Activated CD4-positive, alpha-beta T cell treated with anti-CD3 and anti-CD28 coated beads for 24 hours (primary cell): ENCODE measurements at places on chromosomes 4 and X.

- no peak for DNase-seq
Observed at GRCh38 chr4:42262701-42263490, 110.4 kb upstream of the BEND4 start.

DNA sequence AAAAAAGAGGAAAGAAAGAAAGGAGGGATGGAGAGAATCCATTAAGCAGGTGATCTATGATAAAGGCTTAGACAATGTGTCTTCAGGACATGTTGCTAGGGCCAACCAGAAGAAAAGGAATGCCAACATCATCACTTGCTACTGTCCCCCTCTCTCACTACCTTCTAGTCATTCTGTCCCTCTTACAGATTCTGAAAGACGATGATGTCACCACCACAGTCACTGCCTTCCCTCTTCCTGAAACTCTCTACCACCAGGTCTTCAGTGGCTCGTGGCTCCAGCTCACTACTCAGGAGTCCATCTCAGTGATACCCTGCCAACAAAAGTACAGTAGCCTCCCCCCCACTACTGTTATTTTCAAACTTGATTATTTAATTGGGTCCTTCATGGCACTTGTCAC lies 64.0 kb downstream of the KCNIP4 start:
- DNase-seq = no peak

GRCh38 chrX:50815120-50815519 lies 1.1 kb upstream of the SHROOM4 start:
- DNase-seq = no peak

- no peak for DNase-seq
Observed at GRCh38 chrX:65253817-65254216, 277.6 kb upstream of the ZC4H2 start.

DNA sequence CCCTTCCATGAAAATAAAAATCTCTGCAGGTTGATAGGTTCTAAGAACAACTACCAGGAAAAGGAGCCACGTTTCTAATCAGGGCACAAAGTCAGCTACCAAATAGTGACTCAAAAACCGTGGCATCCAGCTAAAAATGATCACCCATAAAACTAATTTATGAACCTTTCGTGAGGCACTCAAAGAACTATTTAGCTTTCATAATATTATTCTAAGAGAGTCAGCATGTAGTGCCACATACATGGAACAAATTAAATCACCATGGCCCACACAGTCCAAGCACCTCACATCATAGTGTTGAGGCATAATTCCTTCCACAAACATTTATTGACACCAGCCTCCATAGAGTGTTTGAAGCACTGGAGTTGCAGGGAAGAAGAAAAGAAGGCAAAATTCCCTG lies 252.0 kb upstream of the PPARGC1A start:
- no peak for DNase-seq

GRCh38 chr4:88447371-88448095 lies 9.4 kb upstream of the HERC5 start:
- DNase-seq = no peak

GRCh38 chr4:80655662-80656061 lies 320.1 kb downstream of the CFAP299 start:
- no peak for DNase-seq

- DNase-seq = no peak
Observed at GRCh38 chr4:72319601-72320021, 249.4 kb downstream of the ADAMTS3 start.

GRCh38 chr4:57360681-57361080 lies 250.5 kb upstream of the IGFBP7 start:
- no peak for DNase-seq

DNA sequence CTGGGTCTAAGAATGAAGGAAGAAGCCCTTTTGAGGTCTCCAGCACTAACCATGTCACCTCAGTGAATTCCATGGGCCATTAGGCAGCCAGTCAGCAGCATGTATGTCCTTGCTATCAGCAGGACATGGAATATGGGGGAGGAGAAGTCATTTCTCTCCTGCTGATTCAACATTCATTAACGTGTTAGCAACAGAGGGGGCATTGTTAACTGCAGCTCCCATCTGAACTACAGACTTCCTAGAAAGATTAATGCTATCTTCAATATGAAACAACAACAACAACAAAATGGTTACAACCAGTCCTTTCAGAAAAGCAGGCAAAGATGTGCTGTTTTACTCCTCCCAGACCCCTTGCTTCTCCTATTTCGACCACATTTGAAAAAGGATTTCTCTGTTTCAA lies 120.4 kb upstream of the SLC34A2 start:
- DNase-seq = no peak

- DNase-seq = no peak
Observed at GRCh38 chr4:186644311-186644638, 79.4 kb downstream of the FAT1 start.

- DNase-seq = no peak
Observed at GRCh38 chr4:73308286-73308685, 49.7 kb upstream of the ANKRD17 start.

DNA sequence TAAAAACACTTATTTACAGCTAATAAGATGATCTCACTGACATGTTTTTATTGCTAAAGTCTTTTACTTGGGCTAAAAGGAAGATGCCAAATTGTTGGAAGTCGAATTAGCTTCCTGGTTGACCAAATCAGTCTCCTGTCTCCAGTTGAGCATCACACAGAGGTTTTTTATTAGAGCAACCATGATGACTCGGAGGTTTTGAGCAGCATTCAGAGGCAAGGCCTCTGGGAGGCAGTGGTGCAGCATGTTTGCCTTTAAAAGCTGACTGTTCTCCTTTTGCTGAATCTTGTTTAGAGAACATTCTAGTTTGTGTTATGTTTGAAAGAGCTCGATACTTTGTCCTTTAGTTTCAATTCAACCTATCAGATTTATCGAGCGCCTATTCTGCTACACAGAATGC lies 2.1 kb downstream of the UCHL1 start:
- DNase-seq = no peak

DNA sequence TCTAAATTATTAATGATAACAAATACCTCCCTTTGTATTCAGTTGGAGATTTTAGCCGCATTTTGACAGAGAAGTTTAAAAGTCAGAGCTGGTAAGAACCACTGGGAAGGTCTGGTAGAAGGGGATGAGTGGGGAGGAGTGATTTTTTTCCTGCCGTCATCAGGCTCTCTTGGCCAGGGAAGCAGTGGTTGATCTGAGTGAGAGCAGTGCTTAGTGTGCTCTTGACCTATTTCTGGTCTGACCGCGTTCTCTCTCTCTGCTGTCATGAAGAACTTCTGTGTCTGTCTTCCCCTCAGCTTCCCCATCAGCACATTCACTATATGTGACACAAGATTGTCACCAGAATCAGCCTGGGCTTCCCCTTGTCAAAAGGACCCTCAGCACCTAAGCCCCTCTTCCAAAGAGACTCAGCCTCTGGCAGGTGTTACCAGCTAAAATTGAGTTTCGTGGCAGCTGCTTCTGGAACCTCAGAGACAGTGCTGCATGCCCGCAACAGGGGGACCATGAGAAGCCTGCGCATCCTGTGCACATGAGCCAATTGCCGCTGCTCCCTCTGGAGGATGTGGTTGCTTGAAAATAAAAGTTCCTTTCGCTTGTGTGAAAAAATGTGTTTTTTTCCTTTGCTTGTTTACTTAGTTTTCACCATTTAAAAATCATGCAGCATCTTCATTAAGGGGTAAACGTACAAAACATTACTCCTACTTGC lies 268.9 kb downstream of the C4orf33 start:
- no peak for DNase-seq

DNA sequence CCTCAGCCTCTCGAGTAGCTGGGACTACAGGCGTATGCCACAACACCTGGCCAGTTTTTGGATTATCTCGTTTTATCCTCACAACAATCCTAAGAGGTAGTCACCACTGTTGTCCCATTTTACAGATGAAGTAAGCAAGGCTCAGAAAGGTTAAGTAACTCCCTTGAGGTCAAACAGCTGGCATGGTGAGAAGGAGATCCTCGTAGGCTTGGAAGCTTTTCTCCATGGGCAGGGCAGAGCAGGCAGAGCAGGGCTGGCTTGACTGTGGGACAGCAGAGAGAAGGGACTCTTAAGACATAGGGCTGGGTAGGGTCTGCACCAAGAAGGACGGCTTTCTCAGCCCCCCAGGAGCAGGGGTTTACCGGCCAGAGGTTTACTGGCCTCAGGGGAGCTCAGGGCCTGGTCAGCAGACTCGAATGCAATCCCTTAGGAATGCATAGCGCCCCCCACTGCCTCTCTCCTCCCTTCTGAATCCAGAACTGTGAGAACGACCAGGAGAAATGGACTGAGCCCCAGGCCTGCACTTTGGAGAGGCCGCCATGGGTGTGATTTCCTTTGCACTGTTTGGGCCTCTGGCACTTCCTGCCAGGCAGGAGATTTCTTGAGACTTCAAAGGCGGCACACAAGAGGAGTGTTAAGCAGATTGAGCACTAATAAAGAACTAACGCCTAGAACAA lies 14.0 kb upstream of the CDKN2AIP start:
- DNase-seq = no peak

DNA sequence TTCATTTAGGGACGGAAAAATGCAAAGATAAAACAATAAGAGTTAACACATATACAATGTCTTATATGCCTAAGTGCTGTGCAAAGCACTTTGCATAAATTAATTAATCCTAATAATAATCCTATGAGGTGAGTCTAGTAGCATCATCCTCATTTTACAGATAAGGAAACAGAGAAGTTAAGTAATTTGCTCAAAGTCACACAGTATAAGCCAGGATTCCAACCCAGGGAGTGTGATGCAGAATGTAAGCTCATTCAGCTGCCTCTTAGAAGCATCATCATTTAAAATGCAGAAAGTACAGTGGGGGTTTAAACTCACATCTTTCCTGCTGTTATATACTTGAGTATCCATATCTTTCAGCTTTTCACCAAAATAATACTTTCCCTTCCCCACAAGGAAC lies 203.7 kb downstream of the LARP7 start:
- DNase-seq = no peak

- no peak for DNase-seq
Observed at GRCh38 chrX:78105944-78106650, 2.0 kb downstream of the PGK1 start.

- DNase-seq = no peak
Observed at GRCh38 chr4:30863021-30863420, 142.9 kb downstream of the PCDH7 start.

DNA sequence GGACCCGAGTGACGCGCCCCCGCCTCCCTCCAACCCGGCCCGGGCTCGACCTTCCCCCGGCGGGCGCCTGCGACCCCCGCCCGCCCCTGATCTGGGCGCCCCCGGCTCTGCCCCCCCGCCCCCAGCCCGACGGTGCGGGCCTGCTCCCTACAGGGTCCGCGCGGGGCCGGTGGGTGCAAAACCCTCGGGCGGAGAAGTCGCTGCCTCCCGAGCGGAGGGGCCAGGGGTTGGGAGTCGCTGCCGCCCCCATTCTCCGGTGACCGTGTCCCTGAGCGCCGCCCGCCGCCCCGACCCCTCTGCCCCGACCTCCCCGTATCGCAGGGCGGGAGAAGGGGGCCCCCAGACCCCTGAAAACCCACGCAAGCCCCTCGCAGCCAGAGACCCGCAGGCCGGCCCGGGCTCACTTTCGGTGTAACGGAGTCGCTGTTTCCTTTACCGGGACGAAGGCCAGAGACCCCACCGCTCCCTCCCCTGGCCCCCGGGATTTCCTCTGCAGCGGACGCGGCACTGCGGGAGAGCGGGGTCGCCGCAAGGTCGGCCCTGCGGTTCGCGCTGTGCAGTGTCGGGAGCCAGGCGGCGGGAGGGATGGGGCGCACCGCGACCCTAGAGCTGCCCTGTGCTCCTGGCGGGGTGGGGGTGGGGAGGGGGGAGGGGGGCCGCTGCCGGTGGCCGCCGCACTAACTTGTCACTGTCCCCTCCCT lies 729 bp upstream of the CPLX1 start:
- DNase-seq = no peak

DNA sequence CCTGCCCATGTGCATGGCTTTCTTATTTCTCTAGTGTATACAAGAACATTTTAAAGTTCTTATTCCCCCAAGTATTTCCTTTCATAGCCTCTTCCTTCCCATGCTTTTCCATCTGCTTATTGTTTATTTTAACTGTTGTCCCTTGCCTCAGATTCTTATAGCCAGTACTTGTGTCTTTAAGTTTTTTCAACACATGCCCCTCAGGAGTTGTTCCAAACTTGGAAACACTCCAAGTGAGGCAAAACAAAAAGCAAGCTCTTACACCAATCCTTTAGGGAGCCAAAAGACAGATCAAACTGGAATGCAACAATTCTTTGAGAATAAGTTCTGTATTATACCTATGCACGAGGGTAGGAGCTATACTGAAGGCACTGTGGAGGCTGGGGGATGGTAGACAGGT lies 222.0 kb upstream of the STK26 start:
- DNase-seq = no peak

GRCh38 chr4:76504613-76505465 lies 69.8 kb downstream of the SHROOM3 start:
- no peak for DNase-seq

GRCh38 chr4:54660591-54660990 lies 2.8 kb downstream of the KIT start:
- DNase-seq = no peak

GRCh38 chrX:129600981-129601424 lies 53.8 kb downstream of the APLN start:
- DNase-seq = no peak

DNA sequence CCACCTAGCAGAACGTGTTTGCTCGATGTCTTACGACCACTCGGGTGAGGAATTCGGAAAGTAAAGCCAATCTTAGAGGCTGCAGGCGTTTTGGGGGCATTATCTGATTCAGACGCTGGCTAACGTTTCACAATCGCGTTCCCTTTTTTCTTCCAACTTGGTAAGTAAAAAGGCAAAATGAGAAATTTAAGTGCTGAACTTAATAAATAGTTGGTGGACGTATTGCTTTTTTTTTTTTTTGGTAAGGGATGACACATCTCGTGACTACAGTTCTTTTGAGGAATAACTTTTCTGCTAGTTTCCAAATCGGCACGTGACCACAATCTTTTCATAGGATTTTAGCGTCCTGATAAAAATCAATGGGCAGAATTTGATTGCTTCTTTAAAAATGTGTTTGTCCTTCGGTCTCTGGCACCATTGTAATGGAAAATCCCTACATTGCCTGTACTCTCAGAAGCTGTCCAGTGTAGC lies 848 bp downstream of the RAB9A start:
- DNase-seq = no peak

DNA sequence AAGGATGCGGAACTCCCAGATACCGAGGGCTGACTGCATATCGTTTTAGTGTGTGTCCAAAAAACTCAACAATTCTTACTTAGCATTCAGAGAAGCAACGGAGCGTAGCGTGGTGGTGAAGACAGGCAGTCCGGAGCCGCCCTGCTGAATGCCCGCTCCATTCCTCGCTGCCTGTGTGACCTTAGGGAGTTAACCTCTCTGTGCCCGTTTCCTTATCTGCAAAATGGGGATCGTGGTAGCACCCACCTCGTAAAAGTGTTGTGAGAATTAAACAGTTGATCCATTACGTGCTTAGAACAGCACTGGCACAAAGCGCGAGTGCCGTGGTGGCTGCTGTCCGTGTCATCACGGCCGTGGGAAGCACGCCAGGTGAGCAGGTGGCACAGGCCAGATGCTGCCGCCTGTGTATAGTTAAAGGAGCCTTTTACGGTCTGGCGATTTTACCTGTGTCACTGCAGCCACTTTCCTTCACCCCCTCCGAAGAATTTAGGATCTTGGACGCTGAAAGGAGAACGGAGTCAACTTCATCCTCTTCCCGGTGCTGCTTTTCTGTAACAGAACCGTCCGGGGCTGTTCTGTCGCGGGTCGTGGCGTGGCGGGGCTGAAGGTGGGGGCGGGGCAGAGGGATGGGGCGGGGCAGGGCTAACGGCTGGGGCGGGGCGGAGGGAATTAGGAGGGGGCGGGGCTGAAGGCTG lies 885 bp downstream of the CCDC110 start:
- DNase-seq = peak; percentile 4

- DNase-seq = no peak
Observed at GRCh38 chrX:150365990-150366911, 3.1 kb downstream of the MAMLD1 start.
